ENCODE measurements at places on chromosomes 5 and 9.

- no peak for DNase-seq
These were observed 37.7 kb downstream of the NEUROG1 start for GRCh38 chr5:135497971-135498636.

GRCh38 chr9:114143234-114143633 lies 12.1 kb upstream of the COL27A1 start:
- DNase-seq, result no peak

DNA sequence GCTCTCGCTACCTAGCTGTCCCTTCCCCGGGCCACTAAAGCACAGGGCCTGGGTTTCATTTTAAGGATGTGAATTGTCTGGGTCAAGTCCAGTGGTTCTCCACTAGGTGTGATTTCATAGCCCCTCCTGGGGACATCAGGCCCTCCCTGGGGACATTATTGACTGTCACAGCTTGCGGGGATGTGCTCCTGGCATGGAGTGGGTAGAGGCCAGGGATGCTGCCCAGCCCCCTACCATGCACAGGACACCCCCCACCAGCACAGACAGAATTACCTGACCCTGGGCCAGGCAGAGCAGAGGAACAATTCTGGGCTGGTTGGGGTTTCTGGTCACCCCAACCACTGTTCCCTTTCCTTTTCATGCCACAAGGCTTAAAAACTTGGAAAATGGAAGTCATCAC lies 4.1 kb downstream of the FAM78A start:
- DNase-seq, result no peak

DNA sequence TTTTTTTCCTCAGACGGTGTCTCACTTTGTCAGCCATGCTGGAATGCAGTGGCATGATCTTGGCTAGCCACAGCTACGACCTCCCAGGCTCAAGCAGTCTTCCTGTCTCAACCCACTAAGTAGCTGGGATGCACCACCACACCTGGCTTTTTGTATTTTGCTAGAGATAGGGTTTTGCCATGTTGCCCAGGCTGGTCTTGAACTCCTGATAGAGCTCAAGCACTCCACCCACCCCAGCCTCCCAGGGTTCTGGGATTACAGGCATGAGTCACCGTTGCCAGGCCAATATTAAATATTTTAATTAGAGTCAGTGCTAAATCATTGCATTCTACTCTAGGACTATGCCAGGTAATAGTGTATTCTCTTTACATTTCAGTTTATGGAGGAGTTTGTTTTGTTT lies 41.5 kb downstream of the UBE2R2 start:
- peak; percentile 52 for DNase-seq

GRCh38 chr5:148873690-148874485 lies 47.5 kb downstream of the ADRB2 start:
- no peak for DNase-seq

- DNase-seq, result no peak
These were observed 125.8 kb downstream of the PDE4D start for GRCh38 chr5:59767681-59768151.

- peak; percentile 90 for DNase-seq
These were observed 182.4 kb upstream of the OTULINL start for GRCh38 chr5:14399054-14399692.

GRCh38 chr5:139649082-139649991 lies 1.2 kb downstream of the CXXC5 start:
- no peak for DNase-seq

DNA sequence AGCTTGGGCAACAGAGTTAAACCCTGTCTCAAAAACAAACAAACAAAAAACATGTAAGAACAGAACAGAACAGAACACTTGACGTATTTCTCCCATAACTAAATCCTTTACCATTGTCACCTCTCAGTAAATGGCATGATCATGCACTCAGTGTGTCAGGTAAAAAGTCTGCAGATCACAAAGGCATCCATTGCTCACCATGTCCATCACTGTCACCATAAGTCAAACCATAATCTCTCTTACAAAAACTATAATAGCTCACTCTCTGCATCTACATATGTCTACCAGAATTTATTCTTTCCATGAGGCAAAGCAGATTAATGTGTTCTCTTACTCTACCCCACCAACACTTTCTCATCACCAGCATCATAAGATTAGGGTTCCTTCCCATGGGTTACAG lies 387.5 kb downstream of the CDH12 start:
- no peak for DNase-seq

DNA sequence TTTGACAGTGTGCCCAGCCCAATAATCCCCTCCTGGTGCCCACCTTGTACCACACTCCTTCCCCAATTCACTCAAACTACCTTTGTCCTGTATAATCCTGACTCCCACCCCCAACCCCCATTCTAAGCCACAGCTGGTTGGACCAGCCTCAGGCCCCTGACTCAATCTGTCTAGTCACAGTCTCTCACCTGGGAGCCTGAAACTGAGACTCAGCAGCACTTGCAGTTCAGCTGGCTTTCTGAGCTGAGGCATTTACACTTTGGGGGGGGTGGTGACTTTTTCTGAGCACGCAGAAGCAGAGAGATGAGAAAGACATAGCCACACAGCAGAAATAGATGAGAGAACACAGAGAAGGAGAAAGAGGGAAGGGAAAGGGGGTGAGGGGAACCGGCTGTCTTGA lies 247.3 kb downstream of the MAN2A1 start:
- DNase-seq, result no peak

- DNase-seq, result no peak
These were observed 29.3 kb downstream of the SLC1A1 start for GRCh38 chr9:4519604-4520003.

- no peak for DNase-seq
These were observed 197.7 kb downstream of the NTRK2 start for GRCh38 chr9:84867186-84867585.

GRCh38 chr9:95620314-95620713 lies 103.5 kb upstream of the PTCH1 start:
- DNase-seq, result no peak

- no peak for DNase-seq
These were observed 19.4 kb downstream of the CWC27 start for GRCh38 chr5:64788156-64788555.

DNA sequence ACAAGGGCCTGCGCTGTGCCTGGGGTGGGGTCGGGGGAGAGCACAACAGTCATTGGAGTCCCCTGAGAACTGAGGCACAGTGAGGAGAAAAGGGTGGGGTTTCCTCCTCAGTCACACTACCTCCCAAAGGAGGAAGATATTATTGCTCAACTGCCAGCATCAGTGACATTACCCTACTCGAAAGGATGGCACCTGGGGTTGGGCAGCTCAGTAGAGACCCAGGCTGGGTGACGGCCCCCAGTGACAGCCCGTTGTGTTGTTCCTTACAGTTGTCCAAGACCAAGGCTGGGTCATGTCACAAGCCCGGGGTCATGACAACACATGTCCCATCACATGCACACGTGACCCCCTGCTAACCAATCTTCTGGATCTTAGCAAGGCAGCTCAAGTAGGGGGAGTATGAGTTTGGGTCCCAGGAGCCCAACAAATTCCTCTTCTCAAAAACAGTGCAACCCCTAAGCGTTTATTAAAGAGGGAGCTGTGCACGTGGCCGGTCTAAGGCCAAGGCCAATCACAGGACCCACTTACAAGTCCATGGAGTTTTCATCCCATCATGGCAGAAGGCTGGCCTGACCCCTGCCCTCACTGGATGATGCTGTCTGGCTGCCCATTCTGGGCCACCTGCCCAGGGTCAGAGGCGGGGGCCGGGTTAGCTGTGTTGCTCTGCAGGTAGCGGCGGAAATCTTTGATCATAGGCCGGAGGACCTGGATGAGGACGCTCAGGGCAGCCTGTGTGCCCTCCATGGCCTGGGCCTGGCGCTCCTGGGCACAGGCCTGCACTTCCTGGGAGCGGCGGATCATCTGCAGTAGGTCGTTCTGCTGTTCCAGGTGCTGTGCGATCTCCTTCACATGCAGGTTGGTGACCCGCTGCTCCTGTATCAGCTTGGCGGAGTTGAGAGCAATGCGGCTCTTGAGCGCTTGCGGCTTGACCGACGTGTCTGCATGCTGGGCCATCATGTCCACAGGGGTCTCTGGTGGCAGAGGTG lies 4.0 kb downstream of the NAIF1 start:
- DNase-seq, result no peak

- peak; percentile 82 for DNase-seq
These were observed at the start of gene SKP1 for GRCh38 chr5:134176511-134177368. Gene SKP1 (minus strand): TSS chr5:134176950. CDS start chr5:134174022, 2,928 bp downstream.

GRCh38 chr5:40842351-40842750 lies 1.2 kb downstream of the CARD6 start:
- peak; percentile 58 for DNase-seq

DNA sequence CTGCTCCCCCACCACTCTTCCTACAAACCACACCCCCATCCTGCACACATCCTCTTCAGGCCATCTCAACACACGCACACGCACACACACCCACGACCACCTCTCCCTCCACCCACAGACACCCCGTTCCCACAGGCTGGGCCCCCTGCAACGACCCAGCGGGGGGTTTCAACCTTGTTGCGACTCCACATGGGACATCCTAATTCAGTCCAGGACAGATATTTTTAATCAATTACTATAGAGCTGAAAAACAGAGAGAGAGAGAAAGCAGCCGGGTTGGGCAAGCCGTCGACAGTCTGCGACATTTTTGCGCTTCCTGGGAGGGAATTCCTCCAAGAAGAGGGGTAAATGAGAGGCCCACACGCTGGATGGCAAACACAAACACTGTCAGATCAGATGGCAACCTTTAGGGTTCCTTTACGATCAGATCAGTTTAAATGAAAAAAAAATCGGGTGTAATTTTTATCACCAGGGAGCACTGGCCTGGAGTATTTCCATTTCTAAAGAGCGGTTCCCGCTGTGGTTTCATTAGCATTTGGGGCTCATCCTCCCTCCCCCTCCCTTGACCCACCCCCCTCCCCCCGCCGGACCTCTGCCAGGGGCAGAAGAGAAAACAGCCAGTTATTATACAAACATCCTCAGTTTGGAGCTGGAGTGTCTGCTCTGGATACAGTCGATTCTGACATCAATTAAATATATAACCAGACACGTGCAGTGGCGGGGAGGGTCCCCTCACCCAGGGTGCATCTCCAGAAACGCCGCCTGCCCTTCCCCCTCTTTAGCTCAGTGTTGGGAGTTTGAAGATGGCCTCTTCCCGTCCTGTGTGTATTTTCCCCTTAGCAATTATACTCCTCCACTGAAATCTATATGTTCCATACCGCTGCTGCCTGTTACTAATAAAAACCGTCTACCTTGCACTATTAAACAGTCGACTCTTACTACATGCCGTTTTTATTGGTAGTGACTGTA lies 2.3 kb upstream of the IRX2 start:
- DNase-seq, result no peak

GRCh38 chr5:158819840-158820620 lies 279.7 kb downstream of the EBF1 start:
- peak; percentile 56 for DNase-seq

DNA sequence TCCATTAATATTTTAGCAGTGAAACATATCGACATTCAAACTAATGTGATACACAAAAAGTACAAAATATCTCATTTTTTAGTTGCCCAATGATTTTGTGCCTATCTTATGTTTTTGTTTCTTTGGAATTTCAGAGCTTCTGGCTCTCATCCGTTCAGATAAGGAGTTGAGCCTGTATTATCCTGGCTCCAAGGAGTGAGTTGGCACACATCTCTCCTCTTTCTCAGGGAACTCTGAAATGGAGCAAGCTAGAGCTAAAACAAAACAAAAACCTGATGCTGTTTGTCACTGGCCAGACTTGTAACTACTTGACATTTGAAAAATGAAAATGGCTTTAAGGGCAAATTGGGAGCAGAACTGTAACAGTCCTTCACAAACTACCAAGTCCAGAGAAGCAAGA lies 131.3 kb upstream of the SLC28A3 start:
- no peak for DNase-seq

Data from choroid plexus epithelial cell (primary cell).